ENCODE measurements at places on chromosomes 2 and 18.

DNA sequence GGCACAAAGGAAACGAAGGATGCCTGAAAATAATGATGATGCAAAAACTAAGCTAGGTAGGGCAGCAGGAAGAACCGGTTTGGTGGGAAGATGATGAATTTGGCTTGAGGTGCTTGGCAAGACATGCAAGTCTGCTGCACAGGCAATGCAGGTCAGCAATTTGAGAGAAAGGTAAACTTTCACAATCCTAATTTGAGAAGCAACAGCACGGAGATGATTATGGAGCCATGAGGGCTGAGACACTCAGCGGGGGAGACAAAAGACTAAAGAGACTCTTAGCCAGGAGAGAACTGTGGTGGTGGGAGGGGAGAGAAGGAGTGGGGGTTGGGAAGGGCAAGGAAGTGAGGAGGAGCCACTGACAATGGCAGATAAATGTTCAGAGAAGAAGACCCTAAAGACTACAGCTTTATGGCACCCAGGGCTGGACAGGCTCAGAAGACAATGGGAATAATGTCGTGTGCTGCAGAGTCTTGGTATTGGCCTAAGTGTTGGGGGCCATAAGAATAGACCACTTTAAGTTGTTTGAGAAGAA is 19.4 kb upstream of the RNF149 start:
- DNase-seq, result no peak

DNA sequence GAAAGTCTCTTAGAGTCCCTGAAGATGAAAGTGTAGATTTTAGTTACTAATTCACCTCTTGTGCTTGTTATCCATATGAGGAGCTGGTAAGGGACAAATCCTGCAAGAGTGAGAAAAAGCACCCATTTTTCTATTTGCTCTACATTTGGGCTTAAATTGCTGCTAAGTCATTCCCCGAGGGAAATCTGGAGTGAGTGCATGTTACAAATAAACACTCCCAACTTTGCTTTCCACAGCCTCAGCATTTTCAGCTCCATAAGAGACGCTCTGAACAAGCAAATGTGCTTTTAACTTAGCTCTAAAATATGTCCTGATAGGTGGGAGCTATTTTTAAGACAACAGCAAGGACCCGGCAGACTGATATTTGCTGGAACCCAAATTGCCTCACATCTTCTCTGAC is 126.7 kb downstream of the DPP10 start:
- DNase-seq, result no peak

GRCh38 chr2:226738821-226739544 is 60.6 kb downstream of the IRS1 start:
- DNase-seq, result no peak

- no peak for DNase-seq
Observed at GRCh38 chr2:12882393-12882792, 165.7 kb downstream of the TRIB2 start.

- DNase-seq, result no peak
Observed at GRCh38 chr2:238155761-238156694, 2.7 kb upstream of the ERFE start.

DNA sequence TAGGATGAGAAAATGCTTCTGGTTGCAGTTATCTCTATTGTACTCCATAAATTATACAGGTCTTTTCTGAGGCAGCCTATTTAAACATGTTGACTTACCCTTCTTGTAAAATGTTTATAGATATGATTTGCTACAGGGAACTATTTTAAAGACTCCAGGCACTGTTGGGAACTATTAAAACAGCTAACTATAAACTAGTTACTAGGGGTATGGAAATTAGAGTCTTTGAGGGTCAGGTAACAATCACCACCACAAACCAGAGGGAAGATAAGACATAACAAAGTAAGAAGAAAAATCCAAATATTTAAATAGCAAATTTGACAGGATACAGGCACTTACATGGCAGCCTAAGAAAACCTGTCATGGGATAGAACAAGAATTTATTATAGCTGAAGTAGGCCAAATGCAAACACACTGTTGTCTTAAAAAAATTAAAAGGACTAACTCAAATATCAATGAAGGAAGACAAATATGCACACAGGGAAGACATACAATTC is 251.0 kb upstream of the CWC22 start:
- no peak for DNase-seq

- no peak for DNase-seq
Observed at GRCh38 chr2:207995887-207996286, 29.4 kb downstream of the PLEKHM3 start.

DNA sequence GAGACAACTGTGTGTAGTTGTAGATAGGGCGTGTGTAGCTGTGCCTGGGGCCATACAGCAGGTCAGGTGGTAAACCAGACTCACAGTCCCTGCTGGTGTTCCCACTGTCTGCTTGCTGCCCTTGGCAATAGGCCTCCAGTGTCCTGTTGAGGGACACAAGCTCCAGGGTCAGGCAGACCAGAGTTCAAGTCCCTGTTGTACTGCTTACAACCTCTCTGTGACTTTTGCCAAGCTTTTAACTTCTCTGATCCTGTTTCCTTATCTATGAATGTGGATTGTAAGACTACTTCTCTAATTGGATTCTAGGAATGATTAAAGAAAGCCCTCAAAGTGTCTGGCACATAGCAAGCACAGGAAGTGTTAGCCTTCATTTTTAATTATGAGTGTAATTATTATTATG is 68.6 kb downstream of the MERTK start:
- no peak for DNase-seq

GRCh38 chr2:134295441-134295840 is 41.6 kb downstream of the MGAT5 start:
- no peak for DNase-seq

DNA sequence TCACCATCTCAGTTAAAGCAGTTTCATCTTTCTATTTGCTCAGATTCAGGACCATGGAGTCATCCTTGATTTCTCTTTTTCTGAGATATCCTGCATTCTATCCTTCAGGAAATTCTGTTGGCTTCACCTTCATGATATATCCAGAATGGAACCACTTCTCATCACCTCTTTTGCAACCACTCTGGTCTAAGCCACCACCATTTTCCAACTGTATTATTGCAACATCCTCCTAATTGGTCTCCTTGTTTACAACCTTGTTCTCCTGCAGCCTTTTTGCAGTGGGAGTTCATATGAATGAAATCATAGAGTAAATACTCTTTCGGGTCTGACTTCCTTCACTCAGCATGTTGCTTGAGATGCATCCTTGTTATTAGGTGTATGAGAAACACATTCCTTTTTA is 3.4 kb upstream of the EFEMP1 start:
- DNase-seq, result no peak

DNA sequence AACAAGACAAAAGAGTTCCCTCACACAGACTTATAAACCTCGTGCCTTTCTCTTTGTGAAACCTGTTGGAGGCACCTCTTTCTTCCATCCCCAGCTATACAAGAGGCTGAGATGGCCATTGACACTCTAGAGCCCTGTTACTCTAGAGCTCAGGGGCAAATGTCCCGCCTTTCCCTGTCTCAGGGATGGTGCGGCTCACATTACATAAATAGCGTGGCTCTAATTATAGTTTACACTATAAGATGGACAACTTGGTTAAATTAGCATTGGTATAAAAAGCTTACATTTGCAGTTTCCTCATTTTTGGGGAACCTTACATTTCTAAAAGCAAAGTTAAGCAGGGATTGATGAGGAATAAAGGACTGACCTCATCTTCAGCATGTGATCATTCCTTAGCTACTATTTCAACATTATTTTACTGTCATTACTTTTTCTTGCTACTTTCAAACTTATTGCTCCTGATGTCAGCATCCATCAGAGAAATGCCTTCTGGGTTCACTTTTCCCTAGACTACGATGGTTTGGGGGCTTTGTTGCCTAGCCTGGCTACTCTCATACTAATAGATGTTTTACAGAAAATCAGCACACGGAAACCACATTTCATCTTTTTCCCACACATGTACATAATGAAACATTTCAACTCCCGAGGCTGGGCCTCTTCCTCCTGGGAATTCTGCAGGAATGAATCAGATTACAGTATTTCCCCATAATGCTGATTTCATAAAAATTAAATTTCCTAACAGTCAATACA is 40.4 kb downstream of the FTCDNL1 start:
- DNase-seq, result no peak

DNA sequence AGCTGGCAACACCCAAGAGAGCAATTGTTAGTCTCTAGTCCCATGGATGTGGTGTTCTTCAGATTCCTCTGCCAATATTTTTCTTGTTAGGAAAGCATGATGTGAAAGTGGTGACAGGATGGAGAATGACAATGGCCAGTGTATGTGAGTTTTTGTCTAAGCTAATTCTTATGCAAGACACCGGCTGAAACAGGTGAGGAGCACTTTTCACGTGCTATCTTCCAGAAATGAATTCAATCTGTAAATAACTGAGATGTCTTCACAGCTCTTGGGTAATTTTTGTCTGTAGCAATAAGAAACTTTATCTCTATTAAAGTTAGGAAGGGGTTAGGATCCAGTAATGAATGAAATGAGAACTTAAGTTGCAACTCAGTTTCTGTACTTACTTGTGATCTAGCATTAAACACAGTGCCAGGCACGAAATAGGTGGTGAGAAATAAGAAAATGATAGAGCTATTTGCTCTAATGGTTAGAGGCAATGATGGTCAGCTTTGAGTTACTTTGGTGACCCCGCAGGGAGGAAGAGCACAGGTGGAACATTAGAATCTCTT is 676 bp upstream of the AGPS start:
- no peak for DNase-seq

DNA sequence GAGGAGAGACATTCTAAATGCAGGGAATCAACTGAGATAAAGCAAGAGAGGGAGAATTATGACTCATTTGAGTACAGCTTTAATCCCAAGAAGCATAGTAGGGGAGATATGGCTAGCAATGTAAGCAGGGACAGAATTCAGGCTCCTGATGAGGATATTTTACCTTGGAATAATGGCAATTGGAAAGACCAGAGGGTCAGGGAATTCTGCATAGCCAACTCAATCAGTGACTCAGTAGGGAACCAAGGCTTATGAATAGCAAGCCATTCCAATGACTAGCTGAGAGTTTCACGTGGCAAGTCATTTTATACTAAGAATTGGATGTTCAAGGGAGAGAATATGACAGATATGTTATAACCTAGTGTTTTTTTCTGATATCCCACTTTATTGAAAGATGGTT is 563.8 kb upstream of the NETO1 start:
- no peak for DNase-seq

- DNase-seq, result no peak
Observed at GRCh38 chr2:36831185-36831584, 134.7 kb downstream of the VIT start.

DNA sequence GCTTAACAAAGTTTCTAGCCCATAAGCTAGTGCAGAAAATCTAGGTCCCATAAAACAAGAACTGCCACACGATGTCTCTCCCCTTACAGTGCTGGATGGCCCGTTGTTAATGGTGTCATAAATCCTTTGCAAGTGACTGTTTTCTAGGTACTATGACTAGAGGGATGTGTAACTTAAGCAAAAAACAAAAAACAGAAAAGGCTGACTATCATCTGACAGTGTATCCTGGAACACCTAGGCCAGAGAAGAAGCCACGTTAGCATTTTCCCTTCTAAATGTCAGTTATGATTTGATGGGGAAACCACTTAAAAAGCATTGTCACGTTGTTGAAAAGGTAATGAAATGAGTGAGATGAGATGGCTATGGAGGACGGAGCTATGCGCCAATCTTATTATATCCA is 2.4 kb downstream of the CASP8 start:
- DNase-seq, result no peak

- no peak for DNase-seq
Observed at GRCh38 chr2:65490222-65490621, 57.8 kb upstream of the SPRED2 start.

GRCh38 chr18:74163019-74163660 is 14.8 kb downstream of the TIMM21 start:
- DNase-seq, result no peak

DNA sequence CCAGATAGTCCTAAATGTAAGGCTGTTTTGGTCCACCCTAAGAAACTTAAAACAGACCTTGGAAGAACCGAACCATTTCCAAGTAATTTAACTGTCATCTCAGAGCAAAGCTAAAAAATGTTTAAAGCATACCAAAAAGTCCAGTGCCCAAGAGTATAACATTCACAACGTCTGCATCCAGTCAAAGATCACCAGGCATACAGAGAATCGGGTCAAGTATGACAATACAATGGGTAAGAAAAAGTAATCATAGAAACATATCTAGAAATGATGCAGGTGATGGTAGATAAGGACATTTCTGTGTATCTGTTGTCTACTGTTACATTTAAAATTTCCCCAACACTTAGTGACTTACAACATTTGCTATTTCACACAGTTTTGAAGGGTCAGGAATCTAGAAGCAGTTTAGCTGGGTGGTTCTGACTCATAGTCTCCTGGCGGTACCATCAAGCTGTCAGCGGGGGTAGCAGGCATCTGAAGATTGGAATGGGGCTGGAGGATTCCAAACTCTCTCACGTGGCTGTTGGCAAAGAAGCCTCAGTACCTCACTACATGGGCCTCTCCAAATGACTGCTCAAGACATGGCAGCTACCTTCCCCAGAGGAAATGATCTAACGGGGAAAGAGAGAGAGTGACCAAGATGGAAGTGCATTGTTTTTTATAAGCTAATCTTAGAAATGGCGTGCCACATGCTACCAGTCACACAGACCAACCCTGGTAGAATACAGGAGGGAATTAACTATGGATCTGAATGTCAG is 36.6 kb upstream of the DYNC2LI1 start:
- DNase-seq, result no peak

DNA sequence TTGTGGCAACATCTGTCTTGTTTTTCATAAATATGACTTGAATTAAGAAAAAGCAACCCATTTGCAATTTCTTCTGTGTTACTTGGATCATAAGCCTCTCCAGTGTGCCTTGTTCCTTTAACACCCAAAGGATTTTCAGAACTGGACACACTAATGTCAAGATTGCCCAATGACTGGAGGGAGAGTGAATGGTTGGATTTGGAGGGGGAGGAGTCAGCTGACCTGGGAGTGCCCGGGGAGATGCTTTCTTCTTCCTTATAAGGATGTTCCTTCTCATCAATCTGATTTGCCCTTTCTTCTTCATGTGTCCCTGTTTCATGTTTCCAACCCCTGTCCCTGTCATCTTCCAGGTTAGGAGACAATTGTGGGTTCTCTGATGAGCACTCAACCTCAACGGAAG is 48.8 kb downstream of the ALPK2 start:
- DNase-seq, result no peak

DNA sequence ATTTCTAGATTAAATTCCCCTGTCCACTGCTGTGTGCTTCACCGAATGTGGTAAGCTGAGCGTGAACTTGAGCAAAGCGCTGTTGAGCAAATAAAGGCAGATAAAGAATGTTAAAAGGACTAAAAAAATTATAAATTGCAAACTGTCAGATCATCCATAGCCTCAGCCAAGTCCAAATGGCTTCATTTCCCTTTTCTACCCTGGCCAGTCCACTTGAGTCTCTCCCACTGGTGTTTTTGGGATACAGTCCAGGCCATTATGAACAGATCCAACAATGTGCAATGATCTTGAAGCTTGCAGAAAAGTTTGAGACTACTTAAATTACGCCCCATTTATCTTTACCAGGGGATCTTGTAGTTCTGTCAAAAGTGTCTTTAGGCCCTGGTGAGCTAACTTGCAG is 254.6 kb upstream of the PIK3C3 start:
- DNase-seq, result no peak

- no peak for DNase-seq
Observed at GRCh38 chr2:105812180-105813044, 67.7 kb downstream of the NCK2 start.

- no peak for DNase-seq
Observed at GRCh38 chr18:25876330-25876948, 214.0 kb downstream of the SS18 start.
